ENCODE measurements at places on chromosomes 4 and X.

DNA sequence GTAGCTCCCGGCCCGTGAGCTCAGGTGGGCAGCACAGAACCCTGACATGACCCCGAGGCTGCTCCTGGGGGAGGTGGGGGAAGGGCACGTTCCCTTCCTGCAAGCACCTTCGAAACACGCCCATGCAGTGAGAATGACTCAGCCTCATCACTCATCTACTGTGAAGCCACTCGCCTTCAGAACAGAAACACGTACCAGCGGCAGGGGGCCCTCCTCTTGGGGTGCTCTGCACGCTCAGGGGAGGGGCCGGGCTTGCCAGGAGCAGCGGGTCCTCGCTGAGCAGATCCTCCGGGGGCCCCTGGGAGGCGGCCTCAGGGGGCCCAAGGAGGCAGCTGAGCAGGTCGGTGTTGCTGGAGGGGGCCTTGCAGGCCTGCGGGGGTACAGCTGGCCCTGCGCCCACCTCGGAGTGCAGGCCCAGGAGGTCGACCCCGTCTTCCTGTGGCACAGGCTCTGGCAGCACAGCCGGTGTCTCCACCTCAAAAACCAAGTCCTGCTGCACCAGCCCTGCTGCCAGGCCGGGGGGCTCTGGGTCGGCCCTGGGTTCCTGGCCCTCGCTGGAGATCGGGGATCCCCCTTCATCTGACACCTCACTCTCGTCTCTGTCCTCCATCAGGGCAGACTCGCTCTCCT lies 40.9 kb upstream of the CPLX1 start:
- DNase-seq = no peak

- DNase-seq = no peak
Measured at GRCh38 chr4:71687056-71687455, 96.8 kb downstream of the GC start.

DNA sequence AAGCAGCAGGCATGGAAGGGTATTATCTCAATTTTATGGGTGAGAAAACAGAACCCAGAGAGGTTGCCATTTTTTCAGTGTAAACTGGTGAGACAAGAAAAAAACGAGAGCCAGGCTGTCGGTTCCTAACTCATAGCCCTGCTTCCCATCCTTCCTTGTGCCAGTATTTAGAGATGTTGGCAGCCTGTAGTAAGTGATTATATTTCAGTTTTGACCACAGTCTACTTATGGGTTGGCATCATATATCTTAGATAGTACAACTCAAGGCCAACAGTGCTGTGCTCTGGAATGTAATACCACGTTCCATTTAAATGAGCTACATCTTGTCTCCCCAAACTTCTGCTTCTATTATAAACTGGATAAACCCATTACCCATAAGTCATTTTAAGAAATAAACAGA lies 40.8 kb downstream of the XK start:
- DNase-seq = no peak

GRCh38 chr4:130573742-130574141 lies 1477.8 kb downstream of the C4orf33 start:
- DNase-seq = no peak

- DNase-seq = no peak
Measured at GRCh38 chr4:5009796-5010195, 9.5 kb downstream of the CYTL1 start.

GRCh38 chr4:21888195-21888976 lies 60.2 kb downstream of the KCNIP4 start:
- DNase-seq = no peak

DNA sequence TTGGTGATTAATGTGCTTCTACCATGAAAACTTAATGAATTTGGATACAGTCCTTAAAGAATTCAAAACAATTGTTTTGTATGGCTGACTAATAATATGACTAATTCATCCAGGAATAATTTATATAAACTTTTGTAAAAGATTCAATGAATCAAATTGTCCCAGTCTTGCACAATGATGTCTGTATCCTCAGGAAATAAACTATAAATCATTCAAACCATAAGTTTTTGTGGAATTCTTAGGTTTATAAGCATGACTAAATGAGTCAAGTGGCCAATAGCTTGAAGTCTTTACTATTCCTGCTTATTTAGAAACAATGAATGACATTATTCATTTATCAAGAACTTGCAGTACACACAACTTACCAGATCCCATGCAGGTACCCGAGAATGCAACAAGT lies 935.0 kb upstream of the INTU start:
- no peak for DNase-seq

- no peak for DNase-seq
Measured at GRCh38 chr4:14070289-14070880, 442.9 kb upstream of the BOD1L1 start.

DNA sequence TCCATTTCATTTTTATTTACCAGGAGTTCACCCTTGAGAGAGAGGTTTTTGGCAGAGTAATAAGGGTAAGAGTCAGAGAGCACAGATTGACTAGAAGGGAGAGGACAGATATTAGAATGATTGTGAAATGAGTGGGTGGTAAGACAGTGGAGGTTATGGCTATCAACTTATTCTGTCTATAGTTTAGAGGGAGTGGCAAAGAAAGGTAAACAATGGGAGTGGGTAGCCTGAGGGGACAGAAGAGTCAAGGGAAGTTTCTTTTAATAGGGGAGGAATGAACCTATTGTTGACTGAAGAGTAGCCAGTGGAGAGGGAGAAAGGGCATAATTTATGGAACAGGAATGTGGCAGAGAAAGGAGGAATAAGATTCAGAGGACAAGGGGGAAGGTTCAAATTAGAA lies 186.5 kb upstream of the NRK start:
- DNase-seq = no peak

GRCh38 chrX:149521438-149521837 lies 16.3 kb upstream of the IDS start:
- DNase-seq = no peak

GRCh38 chr4:111209706-111210105 lies 586.8 kb upstream of the PITX2 start:
- no peak for DNase-seq

DNA sequence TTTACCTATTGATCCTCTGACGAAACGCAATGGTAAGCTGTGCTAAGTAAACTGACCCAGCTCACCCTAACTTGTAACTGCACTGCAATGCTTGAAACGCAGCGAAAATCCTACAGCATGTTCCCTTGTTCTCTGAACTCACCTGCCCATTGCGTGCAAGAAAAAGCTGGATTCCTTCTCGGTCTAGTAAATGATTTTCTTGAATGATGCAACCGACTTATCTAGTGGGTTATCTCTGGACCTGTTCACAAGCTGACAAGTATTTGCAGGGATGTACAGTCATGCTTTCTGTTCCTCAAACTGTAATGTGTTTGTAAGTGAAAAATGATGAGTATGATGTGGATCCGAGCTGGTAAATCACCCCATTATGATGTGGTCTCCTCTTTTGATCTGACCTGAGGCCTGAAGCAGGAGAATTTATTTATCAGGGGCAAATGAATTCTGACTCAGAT lies 140.1 kb downstream of the BTC start:
- DNase-seq = no peak

GRCh38 chrX:45806410-45807121 lies 605.9 kb upstream of the DIPK2B start:
- no peak for DNase-seq

DNA sequence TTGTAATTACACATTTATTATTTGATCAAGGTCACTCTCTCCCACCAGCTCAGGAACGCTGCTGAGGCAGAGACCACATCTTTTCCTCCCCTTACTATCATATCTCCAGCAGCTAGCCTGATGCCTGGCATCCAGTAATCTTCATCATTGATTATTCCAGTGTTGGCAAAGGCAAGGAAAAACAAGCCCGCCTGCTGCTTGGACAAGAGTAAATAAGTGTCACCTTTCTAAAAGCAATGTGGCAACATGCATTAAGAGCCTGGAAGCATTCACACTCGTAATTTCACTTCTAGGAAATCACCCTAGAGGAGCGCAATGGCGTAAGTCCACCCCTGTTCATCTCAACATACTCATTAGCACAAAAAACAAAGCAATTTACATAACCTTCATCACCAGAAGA lies 54.8 kb downstream of the APLN start:
- no peak for DNase-seq

- DNase-seq = no peak
Measured at GRCh38 chr4:20289782-20290181, 38.1 kb downstream of the SLIT2 start.

DNA sequence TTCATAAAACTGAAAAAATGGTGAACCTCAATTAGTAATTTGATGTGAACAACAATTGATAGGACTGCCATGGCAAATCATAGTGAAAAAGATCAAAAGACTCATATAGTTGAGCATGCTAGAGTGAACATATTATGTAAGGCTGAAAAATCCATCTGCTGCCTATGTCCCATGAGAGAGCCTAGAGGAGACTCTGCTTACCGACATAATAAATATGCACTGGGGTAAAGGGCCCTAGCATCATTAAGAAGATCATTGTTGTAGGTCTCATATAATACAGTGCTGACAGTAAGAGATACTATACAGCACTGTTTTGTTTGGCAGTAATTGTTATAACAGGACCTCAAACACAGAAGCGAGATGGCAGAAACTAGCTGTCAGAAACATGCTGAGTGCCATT lies 229.0 kb downstream of the PABPC4L start:
- no peak for DNase-seq

GRCh38 chr4:21543514-21543913 lies 405.1 kb downstream of the KCNIP4 start:
- no peak for DNase-seq

DNA sequence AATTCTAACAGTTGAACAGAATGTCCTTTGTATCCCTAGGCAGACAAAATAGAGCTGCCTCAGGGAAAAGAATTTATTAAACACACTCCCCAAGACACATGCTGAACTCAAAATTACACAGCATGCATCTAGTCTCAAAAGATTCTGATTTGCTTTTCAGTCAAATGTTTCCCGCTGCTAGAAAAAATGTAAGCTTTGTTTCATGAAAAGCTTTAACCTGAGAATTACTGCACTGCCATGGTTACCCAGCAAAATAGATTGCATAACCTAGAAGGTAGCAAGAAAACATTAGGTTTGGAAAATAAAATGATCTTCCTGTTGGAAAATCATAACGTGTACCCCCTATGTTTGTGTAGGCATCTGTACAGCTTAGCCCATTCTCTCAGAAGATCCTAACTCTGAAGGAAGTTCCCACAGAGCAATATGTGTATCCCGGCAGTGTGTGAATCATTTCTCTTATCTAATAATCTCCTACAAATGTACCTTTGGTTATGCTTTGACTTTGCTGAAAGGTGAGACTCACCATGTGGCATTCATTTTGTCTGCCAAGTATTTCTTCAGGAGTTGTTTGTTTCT lies 646.9 kb downstream of the STPG2 start:
- no peak for DNase-seq

DNA sequence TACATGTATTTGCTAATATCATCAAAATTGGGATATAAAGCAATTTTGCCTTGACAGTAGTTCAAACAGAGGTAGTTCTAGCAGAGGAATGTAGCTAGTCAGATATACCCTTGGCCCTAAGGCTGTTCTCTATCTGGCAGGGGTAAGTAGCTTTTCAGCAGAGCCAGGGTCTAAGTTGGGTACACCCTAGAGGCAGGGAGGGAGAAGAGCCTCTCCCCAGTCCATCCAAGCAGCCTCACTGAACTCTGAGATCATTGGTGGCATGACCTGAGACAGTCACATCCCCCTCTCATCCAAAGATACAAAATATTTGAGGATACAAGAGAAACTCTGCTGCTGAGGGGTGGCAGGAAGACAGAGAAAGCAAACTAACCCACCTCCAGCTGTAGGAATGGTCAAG lies 343.7 kb downstream of the DHX15 start:
- DNase-seq = no peak

DNA sequence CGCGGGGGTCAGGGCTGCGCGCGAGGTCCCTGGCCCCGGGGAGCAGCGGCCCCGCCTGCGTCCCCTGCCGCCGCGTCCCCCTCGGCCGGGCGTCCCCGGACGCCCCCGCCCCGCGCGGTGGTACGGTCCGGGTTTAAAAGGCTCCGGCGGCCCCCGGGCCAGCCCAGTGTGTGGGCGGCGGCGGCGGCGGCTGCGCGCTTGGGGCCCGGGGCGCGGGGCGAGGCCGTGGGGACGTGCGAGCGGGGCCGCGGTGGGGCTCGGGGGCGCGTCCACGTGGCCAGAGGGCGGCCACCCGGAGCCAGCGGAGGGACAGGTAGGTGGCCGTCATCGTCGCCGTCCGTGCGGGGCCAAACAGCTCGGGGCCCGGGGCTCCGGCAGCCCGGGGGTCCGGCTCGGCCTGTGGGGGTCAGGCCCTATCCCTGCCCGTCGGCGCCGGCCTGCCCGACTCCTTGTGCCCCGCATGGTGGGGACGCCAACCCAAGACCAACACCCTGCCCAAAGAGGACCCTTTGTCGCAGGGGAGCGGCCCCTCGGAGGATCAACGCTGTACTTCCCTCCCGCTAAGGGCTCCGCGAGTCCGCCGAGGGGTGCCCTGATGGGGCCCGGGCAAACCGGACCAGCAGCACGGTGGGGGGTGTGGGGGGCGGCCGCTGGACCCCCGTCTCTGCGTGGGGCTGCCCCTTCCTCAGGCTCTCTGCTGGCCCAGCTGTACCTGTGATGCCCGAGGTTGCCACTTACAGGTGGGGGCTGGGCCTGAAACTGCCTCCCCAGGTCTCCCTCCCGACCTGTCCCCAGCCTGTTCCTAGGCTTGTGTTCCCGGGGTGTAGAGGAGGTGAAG lies at the start of gene PLXNA3:
Gene PLXNA3, plus strand, starts transcription at position 166 of the 838 bp plus-strand sequence. CDS start 1,903 bp downstream, outside the sequence.
- DNase-seq = no peak

DNA sequence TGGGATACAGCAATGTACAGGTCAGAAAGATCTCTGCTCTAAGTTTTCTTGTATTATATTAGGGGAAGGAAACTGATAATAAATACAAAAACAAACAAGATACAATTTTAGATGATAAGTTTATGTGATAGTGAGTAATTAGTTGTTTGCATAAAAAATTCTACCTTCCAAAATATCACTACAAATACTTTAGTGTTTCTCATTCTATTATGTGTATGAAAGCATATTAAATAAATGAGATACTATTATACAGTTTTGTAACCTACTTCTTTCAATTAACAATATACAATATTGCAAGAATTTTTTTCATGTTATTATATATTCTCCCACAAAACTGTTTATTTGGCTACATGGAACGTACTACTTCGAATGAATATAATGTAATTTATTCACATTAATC lies 4.2 kb upstream of the FGF2 start:
- DNase-seq = no peak

DNA sequence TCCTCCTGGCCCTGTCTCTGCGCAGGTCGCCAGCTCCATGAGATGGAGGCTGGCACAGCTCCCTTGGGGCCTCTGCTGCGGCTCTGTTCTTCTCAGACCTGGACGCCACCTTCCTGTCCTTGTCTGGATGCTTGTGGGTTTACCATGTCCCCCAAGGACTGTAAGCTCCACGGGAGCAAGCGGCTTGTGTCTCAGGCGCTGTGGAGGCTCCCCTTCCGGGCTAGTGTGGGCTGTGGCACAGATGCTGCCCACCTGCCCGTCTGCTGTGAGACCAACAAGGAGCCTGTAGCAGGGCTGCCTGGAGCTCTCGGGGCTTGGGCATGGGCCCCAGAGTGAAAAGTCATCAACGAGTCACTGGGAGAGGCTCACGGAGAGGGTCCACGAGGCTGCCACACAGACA lies 25.2 kb downstream of the NAT8L start:
- DNase-seq = no peak

DNA sequence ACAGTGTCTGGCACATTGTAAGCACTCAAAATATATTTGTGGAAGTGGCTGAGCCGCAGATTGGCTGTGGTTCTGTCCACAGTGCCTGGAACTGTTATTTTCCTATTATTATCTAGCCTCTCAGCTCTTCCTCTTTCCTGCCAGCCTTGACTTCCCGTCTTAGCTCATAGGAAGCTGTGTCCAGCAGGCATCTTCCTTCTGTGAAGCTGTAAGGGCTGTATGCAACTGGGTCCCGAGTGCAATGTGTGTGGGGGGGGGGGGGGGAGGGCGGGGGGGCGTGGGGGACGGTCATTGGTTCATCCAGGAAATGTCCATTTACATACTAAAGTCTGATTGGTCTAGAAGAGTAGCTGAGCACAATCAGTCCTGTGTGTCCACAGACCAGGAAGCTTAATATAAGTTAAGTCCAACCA lies 210.7 kb downstream of the PDGFRA start:
- no peak for DNase-seq

Data from cerebellar nuclear complex (tissue), 1 donor.